ENCODE measurements at places on chromosomes 4 and X.

DNA sequence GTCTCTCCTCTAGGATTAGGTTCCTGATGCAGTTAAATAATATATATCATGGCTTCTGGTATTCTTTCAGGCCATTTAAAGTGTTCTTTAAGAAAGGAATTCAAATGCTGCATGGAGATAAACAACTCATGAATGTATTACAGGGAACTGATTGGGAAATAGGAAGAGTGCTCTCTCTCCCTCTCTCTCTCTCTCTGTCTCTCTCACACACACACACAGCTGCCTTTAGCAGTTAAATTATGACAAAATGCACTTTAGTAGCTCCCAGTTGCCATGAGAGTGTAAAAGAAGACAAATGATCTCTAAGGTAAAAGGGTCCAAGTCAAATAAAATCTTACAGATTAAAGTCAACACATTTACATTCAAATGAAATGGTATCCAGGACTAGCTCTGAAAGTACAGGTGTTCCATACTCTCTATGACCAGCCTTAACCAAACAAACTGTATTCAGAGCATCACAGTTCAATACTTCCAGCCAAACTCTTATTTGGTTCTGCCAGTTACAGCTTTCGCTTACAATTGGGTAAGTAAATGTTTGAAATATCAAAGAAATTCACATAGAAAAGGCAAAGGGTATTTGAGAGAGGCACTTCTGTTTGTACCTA lies 94.7 kb upstream of the CXXC4 start:
- DNase-seq = no peak

- no peak for DNase-seq
Observed at GRCh38 chrX:8845469-8845868, 44.3 kb upstream of the FAM9A start.

GRCh38 chrX:71533516-71533850 lies 579 bp downstream of the OGT start:
- no peak for DNase-seq

DNA sequence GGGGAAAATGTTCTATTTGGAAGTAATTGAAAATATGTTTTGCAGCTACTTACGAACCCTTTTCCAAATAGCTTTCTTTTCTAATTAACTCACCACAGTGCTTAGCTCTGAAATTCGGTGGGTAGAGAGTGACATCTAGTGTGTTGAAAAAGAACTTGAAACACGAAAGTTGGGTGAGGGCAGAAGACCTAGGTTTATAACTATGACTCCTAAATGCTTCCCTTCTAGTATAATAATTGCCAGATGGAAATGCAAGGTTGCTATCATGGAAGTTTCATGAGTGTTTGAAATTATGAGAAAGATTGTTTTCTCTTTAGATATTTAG lies 77.3 kb upstream of the NOCT start:
- DNase-seq = no peak

DNA sequence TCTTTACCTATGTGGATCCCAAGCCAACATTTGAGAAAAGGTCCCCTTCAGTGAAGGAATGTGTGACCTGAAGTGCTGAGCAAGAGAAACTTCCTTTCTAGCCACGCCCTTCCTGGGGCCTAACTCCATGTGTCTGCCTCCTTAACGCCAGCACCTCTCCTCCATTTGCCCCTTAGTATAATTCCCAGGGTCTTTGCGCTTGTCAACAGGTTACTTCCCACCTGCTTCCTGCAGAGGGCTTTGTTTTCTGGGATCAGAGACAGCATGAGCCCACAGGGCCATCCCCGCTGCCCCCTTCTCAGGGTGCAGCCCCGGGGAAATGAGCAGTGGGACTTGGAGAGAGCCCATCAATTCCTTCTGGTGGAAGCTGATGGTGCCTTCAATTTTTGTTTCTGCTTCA lies 45.9 kb upstream of the DRD5 start:
- no peak for DNase-seq

GRCh38 chr4:105765690-105766407 lies 57.3 kb downstream of the GSTCD start:
- no peak for DNase-seq

- DNase-seq = no peak
Observed at GRCh38 chr4:36944232-36944631, 300.3 kb upstream of the NWD2 start.

GRCh38 chrX:1327651-1328304 lies 8.8 kb upstream of the IL3RA start:
- no peak for DNase-seq

Measured in stimulated activated CD4-positive, alpha-beta T cell treated with anti-CD3 and anti-CD28 coated beads, Interleukin-1b, Interleukin-23, amount 100 ng/mL, for 24 hours (primary cell).